ENCODE measurements at places on chromosomes 1 and 21.

DNA sequence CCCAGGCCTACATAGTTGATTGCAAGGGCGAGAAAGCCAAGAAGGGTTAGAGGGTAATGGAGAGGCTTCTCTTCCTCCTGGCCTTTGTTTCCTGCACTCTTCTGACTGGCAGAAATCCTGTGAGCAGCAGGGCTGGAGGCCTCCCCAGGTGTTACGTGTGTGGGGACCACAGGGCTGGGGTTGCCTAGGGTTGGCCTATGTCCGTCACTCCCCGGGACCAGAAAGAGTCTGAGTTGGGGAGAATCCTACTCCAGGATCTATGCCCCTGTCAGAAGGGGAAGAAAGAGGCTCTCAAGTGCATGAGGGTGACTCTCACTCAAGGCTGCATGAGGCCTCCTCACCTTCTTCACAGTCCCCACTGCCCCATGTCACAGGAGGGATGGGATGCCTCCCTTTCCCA, 38.5 kb downstream of the IGFN1 start:
- DNase-seq, result no peak

GRCh38 chr1:11426617-11427016, 52.3 kb upstream of the DISP3 start:
- no peak for DNase-seq

DNA sequence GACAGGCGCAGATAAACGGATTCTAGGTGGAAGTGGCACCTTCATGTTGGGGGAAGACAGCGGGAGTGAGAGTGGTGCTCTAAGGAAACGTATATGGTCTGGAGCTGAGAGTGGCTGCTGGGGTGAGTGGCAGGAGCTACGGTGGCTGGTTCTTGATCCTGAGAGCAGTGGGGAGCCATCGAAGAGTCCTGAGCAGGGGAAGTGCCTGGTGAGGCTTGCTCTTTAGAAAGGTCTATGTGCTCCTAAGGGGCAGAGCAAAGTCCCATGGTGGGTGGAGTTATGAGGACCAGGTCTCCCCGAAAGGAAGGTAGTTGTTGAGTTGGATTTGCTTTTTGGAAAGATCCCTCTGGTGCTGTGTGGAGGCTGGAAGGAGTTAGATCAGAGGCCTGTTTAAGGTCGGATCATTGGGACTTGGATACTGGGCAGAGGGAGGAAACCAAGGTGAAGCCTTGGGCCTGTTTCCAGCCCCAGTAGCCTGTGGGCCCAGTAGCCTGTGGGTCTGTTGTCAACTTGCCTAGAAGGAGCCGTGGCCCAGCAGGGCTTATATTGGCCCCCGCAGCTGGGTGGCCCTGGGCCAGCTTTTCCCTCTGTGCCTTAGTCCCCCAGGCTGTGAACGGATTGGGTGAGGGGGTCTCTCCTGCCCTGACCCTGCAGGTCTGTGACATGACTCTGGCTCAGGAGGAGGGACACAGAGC, 33.0 kb downstream of the ACOT11 start:
- no peak for DNase-seq

GRCh38 chr1:239657291-239657690, 270.9 kb downstream of the CHRM3 start:
- no peak for DNase-seq

DNA sequence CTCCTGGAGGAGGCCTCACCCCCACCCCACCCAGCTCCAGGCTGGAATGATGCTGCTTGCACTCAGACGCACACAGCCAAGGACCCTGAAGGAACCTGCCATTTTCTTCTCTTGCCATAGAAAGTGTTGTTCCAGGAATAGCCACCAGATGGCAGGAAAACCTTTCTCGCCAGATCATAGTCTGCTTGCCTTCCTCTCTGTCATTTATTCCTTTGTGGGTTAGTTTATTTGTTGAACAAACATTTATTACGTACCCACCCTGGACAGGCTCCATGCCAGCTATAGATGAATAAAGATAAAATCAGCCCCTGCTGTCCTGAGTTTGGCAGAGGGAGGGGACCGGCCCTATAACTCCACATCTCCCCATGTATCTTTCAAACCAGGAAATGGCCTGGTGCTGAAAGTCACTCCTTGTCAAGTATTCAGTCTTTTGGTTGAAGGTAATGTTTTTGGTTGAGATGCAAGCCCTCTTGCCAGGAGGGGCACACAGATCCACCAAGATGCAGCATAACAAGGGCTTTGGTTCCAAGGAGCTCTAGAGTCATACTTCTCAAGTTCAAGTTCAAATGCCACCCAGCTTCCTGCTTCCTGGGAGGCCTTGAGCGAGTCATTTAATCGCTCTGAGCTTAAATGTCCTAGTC, 7.0 kb upstream of the KCNC4 start:
- no peak for DNase-seq

Data from stimulated activated CD8-positive, alpha-beta memory T cell treated with anti-CD3 and anti-CD28 coated beads, Interleukin-4, amount 100 ng/mL, for 1 hour (primary cell).